ENCODE measurements at places on chromosomes 16 and 17.

DNA sequence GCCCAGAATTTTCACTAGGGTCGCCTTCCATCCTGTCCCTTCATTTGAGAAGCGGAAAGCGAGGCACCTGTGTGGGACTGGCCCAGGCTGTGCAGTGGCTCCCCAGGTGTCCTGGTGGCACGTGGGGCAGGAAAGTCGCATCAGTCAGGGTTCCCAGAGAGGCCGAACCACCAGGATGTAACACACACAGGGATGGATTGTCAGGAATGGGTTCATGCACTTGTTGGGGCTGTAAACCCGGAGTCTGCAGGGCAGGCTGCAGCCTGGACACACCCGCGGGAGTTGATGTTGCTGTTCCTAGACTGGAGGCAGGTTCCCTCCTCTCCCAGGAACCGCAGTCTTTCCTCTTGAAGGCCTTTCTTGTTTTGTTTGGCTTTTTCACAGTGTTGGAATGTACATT, 30.7 kb upstream of the RPTOR start:
- DNase-seq = no peak

GRCh38 chr16:59368586-59368985, 634.5 kb upstream of the GOT2 start:
- DNase-seq = no peak

- no peak for DNase-seq
Measured at GRCh38 chr17:44989552-44990138, 21.5 kb upstream of the C1QL1 start.

DNA sequence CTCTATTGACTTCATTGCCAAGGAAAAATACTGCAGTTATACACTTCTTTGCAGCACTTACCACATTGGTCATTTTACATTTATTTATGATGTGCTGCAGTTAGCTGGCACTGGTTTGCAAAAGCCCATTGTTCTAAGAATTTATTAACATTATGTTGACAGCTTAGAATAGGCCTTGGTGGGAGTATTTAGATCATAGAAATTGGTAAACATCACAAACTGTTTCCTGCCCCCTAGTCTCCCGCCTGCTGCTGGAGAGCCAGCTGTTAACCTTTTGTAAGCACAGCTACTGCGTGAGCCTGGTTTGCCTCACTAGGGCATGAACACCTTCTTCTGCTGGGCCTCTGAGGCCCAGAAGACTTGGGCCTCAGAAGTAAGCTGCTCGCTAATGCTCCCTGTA, 651.4 kb upstream of the GOT2 start:
- no peak for DNase-seq

DNA sequence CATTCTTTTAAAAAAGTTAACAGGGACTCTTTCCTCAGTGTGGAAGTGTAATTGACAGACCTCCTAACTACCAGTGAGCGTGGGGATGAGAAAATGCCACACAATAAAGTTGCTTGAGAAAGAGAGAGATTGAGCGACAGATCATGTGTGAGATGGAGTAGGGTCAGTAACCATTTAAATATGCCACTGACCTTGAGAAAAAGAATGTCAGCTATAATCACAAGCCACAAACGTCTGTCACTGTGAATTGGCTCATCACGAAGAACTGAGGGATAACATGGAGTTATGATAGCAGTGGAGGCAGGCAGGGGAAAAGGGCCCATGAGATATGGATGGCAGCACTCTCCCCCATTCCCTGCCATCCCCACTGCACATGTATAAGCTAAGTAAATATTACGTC, 253.9 kb downstream of the SLC39A11 start:
- DNase-seq = no peak

Data from NCI-H2171 treated with DMSO at 0.1 percent for 48 hours (cell line).